Fibroblast of lung (primary cell): ENCODE measurements at places on chromosomes 2 and 18.

DNA sequence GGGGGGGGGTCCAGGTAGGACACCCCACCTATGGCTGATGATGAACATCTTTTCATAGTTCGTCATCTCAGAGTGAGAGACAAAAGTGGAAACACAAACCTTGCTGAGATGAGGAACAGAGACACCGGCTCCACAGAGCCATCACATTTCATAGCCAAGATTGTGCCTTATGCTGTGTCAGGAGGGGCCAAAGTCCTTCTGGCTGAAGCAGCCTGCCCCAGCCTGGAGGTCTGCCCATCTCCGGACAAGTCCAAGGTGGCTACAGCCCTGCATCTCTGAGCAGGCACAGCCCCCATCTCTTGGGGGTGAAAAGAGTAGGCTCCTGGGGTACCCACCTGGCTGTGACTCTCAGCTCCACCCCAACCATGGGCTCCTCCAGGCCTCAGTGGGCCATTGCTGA, 70.3 kb downstream of the ZBTB7C start:
- no peak for DNase-seq

DNA sequence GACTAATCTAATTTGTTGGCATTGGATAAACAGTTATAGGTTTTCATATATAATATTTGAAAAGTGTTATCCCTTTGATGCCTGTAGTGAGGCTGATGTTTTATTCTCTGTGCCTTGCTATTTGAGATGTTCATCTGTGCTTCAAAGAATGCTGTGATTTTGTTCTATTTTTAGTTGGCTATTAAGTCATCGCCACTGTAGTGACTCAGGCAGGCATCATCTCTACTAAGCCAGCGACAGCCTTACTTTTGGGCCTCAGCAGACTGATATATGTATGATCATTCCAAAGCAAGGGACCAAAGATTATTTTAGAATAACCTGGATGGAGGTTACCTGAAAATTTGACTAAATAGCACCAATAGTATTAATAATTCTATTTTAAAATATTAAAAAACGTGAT, 1674.5 kb upstream of the NXPH2 start:
- DNase-seq, result peak; percentile 77

DNA sequence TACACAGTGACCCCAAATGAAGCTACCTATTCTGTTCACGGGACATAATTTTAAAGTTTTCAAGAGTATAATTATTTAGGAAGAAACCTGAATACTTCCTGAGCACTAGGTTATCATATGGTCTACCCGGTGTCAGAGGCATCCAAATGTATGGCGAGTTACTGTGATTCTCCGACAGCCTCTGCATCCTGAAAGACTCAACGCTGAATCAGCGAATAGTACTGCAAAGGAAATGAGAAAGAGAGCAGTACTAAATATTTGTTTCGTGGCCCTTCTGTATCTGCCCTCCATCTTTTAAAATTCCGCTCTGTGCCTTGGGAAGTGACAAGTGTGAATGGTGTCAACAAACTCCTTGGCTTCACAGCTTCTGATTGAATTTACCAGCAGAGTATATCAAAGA, 358.0 kb upstream of the ZEB2 start:
- DNase-seq, result no peak

DNA sequence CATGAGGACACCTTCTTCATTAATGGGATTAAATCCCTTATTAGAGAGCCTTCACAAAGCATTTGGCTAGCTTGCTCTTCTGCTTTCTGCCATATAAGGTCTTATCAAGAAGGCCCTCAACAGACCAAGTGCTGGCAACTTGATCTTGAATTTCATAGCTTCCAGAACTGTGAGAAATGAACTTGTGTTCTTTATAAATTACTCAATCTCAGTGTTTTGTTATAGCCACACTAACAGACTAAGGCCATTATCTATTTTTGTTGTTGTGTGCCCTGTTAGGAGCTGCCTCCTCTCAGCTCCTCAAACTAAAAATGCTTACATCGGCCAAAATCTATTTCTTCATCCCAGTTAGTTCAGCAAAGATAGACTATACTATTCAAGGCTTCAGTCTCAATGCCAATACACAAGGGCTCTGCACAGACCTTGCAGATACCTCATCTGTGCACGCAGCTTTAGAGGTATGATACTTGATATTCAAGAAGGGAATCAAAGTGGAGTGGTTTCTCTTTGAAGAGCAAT, 182.9 kb downstream of the GPD2 start:
- DNase-seq, result no peak

- DNase-seq, result no peak
Measured at GRCh38 chr2:181589779-181590178, 67.1 kb downstream of the CERKL start.

DNA sequence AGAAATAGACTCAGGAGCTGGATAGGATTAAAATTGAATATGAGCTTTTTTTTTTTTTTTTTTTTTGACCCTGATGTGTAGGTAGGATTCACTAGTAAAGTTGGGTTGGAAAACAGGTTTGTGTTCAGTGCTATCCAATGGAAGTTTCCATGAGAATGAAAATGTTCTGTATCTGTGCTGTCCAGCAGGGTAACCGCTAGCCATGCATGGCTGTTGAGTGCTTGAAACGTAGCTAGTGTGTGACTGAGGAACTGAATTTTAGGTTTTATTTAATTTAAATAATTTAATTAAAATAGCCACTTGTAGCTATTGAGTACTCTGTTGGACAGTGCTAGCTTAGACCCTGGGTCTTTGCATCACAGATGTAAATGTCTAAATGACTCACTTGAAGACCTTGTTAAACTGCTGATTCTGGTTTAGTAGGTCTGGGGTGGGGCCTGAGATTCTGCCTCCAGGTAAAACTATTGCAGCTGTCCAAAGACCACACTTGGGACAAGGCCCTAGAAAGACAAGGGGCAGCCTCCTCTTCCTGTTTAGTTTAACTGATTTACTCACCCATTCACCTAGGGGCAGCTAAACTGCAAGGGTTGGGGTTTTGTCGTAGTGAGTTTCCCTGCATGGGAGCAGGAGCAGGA, 84.7 kb upstream of the STON1 start:
- no peak for DNase-seq

DNA sequence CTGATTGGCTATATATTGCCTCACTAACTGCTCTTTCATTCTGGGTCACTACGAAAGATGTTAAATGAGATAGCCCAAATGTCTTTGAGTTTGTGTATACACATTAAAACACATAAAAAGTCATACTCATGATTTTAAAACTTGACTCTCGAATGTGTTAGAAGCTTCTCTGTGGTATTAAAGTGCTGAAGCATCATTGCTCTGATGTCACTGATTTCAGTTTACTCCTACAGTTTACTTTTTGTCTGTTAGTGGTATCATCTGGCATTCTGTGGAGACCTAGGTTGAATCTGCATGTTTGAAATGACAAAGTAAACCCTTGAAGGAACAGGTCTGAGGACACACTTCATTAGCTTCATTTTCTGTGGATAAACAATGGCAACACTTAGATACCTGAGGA, 10.7 kb downstream of the NT5DC4 start:
- DNase-seq, result no peak
